ENCODE measurements at places on chromosomes 12 and 14.

DNA sequence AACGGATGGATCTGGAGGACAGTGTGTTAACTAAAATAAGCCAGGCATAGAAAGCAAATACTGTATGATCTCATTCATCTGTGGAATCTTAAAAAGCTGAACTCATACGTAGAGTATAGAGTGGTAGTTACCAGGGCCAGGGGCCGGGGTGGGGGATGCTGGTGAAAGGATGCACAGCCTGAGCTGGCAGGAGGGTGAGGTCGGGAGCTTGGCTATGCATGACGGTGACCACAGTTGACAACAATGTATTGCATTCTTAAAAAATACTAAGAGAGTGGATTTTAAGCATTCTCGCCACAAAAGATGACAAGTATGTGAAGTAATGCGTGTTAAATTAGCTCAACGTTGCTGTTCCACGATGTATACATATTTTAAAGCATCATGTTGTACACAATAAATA, 351.3 kb downstream of the TMEM121 start:
- DNase-seq: no peak

DNA sequence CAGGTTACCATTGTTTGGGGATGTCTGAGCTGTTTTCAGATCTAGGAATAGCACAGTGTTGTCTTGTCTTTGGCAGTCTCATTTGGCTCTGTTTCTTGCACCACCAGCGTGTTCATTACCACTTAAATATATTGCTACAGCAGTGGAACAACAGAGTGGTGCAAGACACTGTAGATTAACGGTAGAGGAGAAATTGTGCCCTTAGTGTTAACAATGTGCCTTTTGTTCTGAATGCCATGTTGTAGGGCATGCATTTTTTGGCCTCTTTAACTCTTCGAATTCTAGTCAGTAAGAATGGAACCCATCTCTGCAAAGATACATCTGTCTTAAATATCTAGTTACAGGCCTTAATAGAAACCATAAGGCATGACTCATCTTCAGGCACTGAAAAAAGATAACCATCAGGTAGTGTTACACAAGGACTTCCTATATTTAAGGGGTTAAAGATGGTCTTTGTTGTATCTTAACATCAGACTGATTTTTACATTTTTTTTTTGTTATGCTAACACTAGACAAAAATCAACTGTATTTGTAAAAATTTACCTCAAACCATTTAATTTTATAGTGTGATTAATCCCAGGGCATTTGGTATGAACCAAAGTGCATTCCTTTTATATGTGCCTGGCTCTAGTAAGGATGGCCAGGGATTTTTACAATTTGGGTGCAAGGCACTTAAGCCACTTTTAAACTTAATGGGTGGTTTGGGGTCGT, 12.9 kb downstream of the DYRK2 start:
- DNase-seq: no peak

DNA sequence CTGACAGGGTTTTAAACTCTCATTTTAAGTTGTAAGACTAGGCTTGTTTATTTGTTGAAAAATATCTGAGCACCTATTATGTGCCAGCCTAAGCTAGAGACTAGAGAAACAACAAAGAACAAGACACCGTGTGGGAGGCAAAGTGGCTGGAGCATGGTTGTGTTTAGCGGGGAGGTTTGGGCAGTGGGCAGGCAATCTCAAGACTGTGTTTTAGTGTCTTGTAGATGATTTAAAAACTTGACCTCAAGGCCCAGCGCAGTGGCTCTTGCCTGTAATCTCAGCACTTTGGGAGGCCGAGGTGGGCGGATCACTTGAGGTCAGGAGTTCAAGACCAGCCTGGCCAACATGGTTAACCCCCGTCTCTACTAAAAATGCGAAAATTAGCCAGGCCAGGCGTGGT, 7.8 kb downstream of the RPL36AL start:
- DNase-seq: no peak

- no peak for DNase-seq
Observed at GRCh38 chr14:42480255-42480654, 873.6 kb downstream of the LRFN5 start.

GRCh38 chr14:26855077-26855753, 257.4 kb upstream of the NOVA1 start:
- no peak for DNase-seq

DNA sequence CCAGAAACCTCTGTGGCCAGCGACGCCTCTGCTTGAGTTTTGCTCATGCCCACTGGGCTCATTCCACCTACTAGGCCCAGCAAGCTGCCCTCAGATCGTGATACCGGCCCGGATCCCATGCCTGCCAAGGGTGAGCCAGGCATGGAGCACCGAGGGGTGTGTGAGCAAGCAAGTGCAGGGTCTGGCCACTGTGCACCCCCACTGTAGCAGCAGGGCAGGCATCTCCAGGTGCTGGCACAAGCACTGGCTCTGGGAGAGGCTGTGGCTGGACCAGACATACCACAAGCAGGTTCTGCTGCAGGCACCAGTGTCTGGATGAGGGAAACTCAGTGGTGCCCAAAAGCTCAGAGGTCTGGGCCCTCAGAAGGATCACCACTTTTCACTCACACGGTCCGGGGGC, 20.6 kb downstream of the FAM186A start:
- DNase-seq: no peak

GRCh38 chr12:59768031-59768430, 172.2 kb downstream of the SLC16A7 start:
- DNase-seq: no peak

- no peak for DNase-seq
Observed at GRCh38 chr12:3446235-3446634, 44.8 kb upstream of the PRMT8 start.

DNA sequence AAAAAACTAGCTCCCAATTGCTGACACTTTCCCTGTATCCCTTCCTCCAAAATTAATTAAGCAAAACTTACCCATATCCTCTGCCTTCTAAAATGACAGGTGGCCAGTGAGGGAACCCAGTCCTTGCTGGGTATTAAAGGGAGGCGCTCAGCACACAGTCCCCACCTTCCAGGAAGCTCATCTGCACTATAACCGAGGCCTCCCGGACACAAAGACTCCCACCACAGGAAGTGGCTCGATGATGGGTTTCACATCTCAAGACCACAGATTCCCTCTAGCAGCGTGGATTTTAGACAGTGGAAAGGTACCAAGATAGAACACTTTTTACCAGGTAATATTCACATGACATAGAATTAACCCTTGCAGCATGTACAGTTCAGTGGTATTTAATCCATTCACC, 126.8 kb upstream of the NCOR2 start:
- no peak for DNase-seq

DNA sequence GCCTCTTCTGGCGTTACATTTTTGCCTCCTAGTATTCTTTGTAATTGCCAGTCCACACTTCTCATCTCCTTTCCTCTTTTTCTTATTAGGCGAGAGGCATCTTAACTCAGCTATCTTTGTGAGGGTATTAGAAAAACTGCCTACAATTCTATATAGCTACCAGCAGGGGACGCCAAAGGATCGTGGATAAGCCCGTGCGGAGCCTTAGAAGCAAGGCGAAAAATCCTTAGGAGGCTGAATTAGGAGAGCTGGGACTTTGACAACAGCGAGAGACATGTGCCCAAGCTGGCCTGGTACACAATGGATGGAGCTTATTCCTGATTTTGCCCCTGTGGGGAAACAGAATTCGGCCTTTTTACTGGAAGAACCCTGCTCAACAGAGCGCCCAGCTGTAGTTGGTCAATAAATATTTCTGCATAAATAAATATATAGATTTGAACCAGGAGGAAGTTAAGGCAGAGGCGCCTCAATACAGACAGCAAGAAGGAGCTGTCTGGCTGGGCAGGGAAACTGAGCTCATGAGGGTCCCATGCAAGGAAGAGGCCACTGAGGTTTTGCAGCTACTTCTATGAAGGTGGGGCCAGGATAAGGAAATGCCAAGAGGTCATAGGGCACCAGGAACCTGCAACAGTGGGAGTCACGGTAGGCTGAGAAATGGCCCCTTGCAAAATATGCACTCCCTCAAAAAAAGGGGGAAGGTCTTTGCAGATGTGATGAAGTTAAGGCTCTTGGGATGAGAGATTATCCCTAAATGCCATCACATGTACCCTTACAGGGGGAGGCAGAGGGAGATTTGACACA, 14.6 kb upstream of the RBM19 start:
- DNase-seq: no peak

DNA sequence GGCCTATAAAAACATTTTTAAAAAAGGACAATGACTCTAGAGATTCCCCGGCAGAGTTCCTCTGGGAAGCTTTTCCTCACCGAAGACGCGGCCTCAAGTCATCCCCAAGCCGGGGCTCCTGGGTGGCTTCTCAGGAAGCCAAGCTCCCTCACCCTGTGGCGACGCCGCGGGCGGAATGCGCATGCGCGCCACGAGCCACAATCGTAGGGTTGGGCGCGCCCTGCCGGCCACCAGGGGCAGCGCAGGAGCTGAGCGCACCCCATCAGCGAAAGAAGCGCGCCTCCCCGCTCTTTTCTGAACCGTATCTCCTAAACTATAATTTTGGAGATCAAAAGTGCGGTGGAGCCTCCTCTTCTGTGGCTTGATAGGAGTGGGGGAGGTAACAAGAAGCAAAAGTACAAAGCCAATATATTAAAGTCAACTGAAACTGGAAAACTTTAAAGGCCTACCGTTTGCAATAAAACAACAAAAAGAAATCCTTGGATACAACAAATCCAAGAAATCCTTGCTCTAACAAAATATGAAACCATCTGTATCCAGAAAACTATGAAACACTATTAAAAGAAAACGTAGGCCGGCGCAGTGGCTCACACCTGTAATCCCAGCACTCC, 17.4 kb upstream of the CHFR start:
- DNase-seq: peak; percentile 91

Data from stimulated activated CD8-positive, alpha-beta memory T cell treated with anti-CD3 and anti-CD28 coated beads, Interleukin-15, amount 100 ng/mL, for 24 hours (primary cell).